ENCODE measurements at places on chromosomes 7 and 10.

DNA sequence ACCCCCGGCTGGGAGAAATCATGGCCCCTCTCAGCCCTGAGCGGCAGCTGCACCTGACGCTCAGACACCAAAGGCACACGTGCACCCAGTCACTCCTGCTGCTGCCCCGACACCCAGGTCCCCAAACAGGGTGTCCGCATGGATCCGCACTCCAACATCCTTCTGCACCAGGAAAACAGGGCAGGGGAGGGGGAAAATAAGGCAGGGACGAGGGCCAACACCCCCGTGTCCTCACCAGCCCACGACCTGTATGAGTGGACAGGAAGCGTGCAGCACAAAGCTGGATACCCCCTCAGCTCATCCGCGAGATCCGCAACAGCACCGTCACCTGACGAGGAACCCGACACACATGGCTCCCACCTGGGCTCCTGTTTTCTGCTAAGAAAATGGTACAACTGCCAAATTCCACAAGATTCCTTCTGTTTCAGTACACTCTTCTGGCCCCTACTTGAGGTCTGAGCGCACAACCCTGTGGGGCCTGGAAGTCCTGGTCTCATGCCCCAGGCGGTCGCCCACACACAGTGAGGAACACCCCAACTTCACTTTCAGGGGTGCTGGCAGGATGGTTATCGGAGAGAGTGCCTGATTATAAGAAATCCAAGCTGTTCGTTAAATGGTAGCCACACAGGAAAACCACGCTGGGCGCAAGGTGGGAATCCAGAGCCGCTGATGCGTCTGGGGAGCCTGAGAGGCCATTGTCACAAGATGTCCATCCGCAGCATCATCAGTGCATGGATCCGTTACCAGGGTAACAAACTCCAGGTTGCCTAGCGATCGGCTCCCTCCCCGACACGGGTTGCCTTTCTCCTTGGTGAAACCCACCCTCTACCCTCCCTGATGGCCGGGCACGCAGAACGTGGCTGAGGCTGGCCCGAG, 63.6 kb downstream of the ZRANB1 start:
- DNase-seq = no peak

DNA sequence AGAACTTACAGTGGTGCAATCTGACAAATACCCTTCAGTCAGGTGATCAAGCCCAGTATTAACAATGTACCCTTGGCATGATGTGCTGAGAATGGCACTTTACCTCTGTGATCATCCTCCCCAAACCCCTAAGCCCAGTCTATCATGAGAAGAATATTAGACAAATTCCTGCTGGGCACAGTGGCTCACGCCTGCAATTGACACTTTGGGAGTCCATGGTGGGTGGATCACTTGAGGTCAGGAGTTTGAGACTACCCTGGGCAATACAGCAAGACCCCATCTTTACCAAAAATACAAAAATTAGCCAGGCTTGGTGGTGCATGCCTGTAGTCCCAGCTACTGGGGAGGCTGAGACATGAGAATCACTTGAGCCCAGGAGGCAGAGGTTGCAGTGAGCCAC, 7.4 kb upstream of the CUL2 start:
- DNase-seq = no peak

DNA sequence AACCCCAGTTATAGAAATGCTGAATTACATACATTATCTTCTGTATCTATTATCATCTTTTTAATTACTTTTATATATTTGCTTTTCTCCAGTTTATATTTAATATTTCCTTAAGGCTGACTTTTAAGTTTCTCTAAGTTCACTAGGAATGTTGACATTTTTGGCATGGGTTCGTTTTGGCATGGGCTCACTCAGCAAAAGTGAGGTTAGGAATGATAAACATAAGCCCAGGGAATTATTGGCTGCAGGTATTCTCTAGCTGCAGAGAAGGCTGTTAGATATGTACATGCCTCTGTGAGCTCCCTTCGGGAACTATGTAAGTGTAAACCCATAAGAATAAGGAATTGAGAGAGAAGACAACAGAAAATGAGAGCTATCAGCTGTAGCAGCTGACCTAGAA, 63.6 kb upstream of the RAB18 start:
- DNase-seq = no peak

- no peak for DNase-seq
Observed at GRCh38 chr7:17512181-17512675, 213.8 kb downstream of the AHR start.

DNA sequence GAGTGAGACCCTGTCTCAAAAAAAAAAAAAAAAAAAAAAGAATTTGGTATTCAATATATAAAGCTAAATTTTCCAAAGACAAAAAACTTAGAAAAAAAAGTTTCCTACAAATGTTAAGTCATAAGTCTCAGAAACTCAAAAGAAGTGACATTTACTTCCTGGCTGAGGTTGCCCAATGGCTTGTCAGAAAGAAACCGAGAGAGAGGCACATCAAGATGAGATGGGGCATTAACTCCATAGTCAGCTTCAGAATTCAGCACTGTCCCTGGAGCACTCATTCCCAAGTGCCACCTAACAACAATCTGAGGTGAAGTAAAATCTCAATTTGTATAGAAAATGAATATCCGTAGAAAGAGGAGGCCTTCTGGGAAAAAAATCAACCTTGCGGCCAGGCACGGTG, 6.8 kb upstream of the SPOCK2 start:
- DNase-seq = peak; percentile 27

Data from inflammatory macrophage treated with lipopolysaccharide for 4 hours (primary cell).